Brain (organoid and tissue), 16 donors: ENCODE measurements at places on chromosomes 1 and 21.

DNA sequence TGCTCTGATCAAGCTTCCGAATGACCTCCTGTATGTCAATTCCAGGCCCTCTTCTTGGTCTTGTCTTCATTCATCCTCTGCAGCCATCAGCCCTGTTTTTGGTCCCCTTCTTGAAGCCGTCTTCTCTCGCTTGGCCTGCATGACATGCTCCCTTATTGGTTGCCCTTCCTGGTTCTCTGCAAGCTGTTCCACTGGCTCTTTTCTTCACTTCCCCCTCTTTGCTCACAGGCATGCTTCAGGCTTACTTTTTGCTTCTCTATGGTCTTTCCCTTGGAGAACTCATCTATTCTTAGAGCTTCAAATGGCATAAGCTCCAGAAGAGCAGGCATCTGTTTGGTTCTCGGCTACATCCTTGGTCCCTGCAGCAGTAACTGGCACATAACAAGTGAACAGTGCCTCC is 38.8 kb downstream of the PDPN start:
- peak; percentile 18 for DNase-seq

GRCh38 chr1:242770366-242770765 is 245.9 kb upstream of the PLD5 start:
- DNase-seq = no peak

DNA sequence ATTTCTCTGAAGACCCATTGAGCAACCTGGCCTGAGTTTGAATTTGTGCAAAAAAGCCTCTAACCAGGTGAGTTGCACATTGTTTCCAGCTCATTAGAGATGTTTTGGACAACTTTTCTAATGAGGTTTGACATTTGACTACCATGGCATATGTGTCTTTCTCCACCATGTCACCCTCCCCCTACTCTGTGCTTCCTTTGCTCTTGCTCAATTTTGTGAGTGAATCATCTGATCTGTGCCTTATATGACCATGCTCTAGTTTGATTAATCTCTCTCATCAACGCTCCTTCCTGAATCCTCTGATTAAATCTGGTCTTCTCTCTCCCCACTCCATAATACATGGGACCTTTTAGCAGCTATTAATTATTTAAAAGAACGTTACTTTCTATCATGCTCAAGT is 144.8 kb upstream of the SAMSN1 start:
- no peak for DNase-seq

- peak; percentile 74 for DNase-seq
Observed at GRCh38 chr1:65911679-65912078, 119.0 kb downstream of the PDE4B start.

GRCh38 chr1:99648107-99648506 is 2.2 kb downstream of the PALMD start:
- no peak for DNase-seq

DNA sequence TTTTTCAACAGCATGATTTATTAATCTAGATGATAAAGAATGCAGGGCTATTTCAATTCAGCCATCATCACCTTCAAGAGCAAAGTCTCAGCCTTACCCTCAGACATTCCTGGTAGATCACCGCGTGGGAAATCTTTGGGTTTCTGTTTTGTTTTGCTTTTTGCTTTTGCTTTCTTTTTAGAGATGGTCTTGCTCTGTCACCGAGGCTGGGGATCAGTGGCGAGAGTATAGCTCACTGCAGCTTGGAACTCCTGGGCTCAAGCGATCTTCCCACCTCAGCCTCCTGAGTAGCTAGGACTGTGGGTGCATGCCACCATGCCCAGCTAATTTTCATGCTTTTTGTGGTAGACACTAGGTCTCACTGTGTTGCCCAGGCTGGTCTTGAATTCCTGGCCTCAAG is 289.7 kb downstream of the AJAP1 start:
- DNase-seq = no peak

GRCh38 chr1:156912861-156913808 is 7.3 kb upstream of the LRRC71 start:
- no peak for DNase-seq

DNA sequence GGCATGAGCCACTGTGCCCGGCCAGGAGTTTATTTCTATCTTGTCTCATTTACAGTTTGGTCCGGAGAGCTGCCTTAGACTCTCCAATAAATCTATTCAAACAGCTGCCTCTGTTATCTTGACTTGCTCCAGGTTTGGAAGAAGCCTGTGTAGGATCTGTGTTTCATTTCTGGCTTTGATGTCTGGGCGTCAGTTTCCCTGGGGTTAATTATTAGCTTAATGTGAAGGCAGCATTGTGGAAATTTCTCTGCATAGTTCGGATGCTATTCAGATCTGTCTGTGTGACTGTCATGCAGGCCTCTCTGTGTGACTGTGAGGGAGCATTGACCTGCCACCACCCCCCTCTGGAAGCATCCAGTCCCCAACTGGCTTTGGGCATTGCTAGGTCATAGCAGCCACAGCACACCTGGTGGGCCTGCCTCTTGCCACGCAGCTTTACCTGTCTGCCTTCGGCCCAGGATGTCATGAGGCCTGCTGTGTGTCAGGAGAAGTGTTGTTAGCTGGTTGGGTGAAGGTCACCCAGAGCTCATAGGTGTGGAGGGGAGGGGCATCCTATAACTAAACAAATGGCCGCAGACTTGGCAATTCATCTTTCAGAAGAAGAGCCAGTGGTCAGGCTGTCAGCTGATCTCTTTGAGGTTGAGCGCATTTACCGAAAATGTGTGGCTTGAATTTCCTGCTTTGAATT is 9.8 kb downstream of the IFNGR2 start:
- DNase-seq = no peak

DNA sequence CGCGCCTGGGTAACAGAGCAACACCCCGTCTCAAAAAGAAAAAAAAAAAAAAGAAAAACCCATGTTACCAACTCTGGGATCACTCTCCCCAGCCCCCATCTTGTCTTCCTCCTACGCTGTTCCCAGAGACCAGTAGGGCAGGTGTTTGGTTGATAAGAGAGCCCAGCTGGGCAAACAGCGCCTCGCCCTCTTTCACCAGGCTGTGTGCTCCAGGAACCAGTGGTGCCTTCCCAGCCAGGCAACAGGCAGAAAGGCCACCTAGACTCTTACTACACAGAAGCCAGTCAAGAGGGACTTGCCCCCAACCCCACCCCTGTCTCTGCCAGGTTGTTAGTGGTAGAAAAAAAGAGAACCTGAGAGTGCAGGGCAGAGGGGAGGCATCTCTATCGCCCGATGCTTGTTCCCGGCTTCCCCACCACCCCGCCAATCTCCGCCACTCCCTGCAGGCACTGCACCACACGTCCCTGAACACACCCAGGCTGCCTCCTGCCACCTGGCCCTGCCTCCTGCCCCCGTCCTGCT is 14.0 kb upstream of the CTRC start:
- no peak for DNase-seq

- no peak for DNase-seq
Observed at GRCh38 chr1:63753591-63753990, 20.2 kb upstream of the ROR1 start.

DNA sequence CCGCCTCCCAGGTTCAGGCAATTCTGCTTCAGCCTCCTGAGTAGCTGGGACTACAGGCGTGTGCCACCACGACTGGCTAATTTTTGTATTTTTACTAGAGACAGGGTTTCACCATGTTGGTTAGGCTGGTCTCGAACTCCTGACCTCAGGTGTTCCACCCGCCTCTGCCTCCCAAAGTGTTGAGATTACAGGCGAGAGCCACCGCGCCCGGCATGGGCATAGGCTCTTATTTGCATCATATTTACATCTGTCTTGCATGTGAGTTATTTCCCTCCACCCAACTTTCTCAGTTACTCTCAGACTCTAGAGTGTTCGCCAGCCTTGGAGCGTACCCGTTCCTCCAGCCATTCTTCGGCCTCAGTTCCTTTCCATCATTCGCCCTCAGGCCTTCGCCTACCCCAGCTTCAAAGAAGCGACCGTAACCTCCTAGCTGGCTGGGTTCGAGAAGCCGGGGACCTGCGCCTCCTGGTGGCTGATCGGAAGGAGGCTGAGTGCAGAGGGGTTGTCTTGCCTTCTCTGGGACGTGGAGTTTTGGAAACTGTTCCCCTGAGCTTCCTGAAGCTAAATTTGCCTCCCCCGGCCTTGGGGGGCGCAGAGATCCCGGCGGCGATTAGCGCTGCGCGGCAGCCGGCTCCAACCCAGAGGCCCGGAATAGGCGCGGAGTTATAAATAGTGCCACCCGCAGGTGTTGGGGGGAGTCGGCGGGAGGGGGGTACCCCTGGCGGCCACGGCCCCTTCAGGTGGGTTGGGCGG is 3.6 kb upstream of the ZBTB7B start:
- DNase-seq = peak; percentile 78

- DNase-seq = no peak
Observed at GRCh38 chr1:66132324-66132723, 339.6 kb downstream of the PDE4B start.

DNA sequence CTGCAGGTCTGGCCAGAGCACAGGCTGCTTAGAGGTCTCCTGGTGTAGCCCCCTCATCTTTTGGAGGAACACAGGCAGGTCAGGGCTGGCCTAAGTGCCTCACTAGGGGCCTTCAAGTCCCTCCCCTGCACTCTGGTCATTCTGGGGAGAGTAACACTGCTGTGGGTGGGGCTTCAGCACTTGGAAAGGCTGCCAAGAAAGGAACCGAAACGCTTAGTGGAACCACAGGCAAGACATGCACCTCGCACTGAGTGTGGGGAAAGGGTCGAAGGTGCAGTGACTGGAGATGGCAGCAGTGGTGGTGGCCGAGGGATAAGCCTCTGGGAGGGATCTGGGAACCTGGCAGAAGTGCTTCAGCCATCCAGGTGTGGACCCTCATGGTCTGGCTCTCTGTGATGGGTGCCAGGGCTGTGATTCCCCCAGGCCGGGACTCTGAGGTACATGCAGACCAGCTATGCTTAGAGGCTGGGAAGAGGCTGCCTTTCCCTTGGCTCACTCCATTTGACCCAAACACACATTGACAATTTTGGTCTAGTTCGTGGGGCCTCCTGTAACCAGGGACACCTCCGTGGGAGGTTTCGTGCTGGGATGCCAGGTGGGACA is 182.9 kb upstream of the CSF3R start:
- DNase-seq = no peak

GRCh38 chr1:54376430-54377039 is 29.7 kb downstream of the SSBP3 start:
- DNase-seq = no peak

DNA sequence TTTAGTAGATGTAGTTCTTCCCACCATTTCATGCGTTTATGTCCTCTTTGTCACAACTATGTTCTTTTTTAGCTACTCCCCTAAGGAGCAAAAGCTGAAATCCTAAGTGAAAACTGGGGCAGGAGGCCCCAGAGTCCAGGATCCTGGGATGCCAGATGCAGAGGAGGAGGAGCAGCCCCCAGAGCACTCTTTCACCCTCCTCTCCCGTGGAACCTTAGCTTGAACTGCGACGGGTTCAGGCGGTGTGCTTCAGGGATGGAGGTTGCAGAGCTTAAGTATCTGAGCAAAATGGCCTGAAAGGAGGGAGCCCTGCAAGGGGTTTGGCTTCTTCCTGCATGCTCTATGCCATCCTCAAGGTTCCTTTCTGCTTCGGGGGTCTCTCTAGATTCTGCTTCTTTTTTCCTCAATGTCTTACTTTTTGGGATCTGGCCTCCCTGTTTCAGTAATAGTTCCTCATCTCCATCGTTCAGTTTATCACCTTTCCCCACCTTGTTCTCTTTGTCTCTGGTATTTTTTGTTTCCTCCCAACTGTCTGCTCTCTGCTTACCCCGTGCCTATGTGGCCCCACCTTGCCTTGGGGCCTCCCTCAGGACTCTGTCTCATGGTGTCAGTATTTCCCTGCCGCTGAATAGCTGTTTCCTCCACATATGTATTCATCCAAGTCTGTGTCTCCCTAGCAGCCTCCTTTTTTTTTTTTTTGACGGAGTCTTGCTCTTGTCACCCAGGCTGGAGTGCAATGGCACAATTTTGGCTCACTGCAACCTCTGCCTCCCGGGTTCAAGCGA is 2.7 kb upstream of the NHLH1 start:
- no peak for DNase-seq

DNA sequence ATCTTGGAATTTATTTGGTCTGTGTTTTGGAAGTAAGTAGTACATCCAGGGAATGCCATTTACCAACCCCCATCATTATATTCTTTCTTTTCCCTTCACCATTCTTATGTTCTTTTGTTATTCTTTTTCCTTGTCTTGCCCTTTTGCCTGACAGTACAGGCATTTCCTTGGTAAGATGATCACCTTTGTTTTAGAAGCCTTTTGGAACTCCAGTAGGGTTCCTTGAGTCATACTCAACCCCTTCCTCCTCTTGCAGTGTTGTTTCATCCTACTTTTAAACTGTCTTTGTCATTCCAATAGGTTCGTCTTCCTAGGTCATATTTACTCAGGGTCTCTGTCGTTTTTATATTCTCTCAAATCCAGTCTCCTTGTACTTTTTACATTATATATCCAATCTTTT is 9.2 kb downstream of the MRPS21 start:
- DNase-seq = no peak

GRCh38 chr1:85326851-85327250 is 50.4 kb upstream of the BCL10 start:
- no peak for DNase-seq

GRCh38 chr1:223731133-223731770 is 18.9 kb downstream of the CAPN2 start:
- DNase-seq = peak; percentile 41

- DNase-seq = no peak
Observed at GRCh38 chr1:208230668-208231529, 13.3 kb downstream of the PLXNA2 start.

- peak; percentile 86 for DNase-seq
Observed at GRCh38 chr1:168225476-168226190, at the start of gene SFT2D2. Gene SFT2D2 (plus strand): TSS chr1:168226004. CDS start chr1:168226080, 76 bp downstream.

DNA sequence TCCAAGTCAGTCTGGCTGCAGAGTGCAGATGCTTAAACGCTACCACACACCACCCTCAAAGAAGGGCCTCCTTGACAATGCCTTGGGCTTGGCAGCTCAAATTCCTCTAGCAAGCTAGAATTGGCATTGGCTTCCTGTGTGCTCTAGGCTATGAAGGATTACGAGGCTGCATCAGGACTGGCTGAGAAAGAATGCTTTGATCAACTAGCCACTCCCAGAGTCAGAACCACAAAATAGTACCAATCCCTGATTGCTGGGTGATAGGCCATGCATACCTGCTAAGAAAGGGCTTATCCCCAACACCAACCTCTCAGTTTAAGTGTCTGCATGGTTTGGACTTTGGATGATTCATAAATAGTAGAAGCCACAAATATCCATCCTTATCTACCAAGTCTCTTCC is 504.9 kb downstream of the OMA1 start:
- DNase-seq = no peak

- DNase-seq = no peak
Observed at GRCh38 chr1:51378871-51379270, 48.5 kb upstream of the TTC39A start.

DNA sequence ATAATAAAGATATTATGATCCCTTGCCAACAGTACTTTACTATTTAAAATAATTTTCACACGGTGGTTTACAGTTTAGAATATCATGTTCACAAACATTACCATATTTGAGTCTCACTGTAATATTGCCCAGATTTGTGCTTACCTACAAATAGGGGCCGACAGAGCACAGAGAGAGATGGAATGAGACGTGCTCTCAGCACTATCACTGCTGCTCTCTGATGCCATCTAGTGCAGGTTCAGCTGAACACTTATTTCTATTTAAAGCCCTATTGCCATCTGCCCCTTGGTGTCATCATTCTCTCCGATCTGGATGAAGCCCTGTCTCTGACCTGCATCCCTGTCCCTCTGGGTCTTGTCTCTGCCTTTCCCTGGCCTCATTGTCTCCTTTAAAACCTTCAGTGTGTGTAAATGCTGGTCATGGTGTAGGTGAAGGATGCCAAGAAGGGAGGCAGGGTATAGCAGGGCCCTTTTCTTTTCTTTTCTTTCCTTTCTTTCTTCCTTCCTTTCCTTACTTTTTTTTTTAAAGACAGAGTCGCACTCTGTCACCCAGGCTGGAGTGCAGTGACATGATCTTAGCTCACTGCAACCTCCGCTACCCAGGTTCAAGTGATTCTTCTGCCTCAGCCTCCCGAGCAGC is 6.9 kb upstream of the GPATCH4 start:
- peak; percentile 88 for DNase-seq
